ENCODE measurements at places on chromosomes 2 and 18.

GRCh38 chr2:236738896-236739295 is 169.3 kb downstream of the ACKR3 start:
- DNase-seq: no peak

GRCh38 chr18:34809451-34810072 is 99.5 kb downstream of the DTNA start:
- DNase-seq: no peak

DNA sequence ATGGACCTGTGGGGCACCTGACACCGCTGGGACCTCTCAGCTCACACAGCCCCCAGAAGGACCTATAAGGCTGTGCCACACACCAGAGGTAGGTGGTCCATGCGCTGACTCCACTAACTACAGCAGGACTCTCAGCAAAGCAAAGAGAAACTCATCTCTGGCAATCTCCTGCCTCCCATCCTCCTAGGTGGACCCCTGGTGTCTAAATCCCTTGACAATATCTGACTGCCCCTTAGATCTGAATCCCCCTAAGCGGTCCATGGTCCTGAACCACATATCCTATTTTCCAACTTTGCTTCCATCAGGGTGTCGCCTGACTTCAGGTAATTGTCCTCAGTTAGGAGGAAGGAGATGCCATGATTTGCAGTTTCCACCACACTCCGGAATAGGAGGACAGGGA is 282.6 kb downstream of the MYT1L start:
- no peak for DNase-seq

GRCh38 chr2:161992531-161992930 is 81.5 kb downstream of the DPP4 start:
- DNase-seq: peak; percentile 43

GRCh38 chr18:44786688-44787087 is 106.0 kb downstream of the SETBP1 start:
- DNase-seq: no peak

GRCh38 chr18:23143016-23143814 is 7.9 kb downstream of the CABLES1 start:
- DNase-seq: no peak

DNA sequence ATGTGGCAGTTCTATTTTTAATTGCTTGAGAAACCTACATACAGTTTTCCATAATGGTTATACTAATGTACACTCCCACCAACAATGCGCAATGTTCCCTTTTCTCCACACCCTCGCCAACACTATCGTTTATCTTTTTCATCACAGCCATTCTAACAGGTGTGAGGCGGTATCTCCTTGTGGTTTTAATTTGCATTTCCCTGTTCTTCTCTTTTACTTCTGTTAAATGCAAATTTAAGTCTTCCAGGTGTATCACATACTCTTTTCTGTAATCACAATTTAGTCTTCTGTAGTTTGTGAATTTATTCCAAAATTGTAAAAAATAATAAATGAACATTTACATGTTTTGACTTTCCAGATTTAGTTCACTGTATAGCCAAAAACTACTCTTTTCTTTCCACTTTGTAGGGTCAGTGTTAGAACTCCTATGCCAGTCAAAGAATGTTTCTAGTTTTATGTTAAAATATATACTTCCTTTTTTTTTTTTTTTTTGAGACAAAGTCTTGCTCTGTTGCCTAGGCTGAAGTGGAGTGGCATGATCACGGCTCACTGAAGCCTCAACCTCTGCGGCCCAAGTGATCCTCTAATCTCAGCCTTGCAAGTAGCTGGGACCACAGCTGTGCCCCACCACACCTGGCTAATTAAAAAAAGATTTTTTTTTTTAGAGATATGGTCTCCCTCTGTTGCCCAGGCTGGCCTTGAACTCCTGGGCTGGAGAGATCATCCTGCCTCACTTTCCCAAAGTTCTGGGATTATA is 15.4 kb upstream of the ACYP2 start:
- no peak for DNase-seq

DNA sequence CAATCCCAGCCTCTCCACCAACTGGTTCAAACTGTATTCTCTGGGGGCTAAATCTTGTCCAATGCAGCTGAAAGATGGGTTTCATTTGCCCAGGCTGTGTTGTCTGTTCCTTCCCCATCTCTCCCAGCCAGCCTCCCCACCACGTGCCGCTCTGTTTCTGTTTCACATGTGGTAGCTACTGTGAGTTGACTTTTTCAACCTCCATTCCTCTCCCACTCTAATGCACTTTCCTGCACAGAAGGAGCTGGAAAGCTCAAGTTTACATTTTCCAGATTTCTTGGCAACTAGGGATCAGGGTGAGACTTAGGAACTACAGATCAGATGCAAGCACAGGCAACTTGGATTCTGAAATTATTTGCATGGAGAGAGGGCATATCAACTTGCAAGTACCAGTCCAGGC is 19.0 kb upstream of the NPAS2 start:
- DNase-seq: no peak

- no peak for DNase-seq
Measured at GRCh38 chr2:136204971-136205370, 87.0 kb upstream of the CXCR4 start.

- DNase-seq: peak; percentile 12
Measured at GRCh38 chr2:69054431-69054830, 41.5 kb downstream of the ANTXR1 start.

DNA sequence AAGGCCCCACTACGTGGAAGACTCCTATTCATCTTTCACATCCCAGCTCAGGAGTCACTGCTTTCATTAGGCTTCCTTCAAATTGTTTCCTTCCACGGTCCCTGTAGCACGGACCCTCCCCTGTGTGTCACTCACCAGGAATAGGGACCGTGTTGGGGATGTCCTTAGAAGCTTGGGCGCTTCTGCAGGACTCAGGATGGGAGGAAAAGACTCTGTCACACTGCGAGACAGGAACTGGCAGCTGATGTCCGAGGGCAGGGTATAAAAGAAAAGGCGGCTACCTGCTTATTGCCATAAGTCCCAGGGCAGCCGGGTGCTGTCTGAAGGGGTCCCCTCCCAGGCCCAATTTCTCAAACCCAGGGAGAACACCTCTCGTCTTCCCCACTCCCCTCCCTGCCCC is 79.1 kb downstream of the BCL2L11 start:
- DNase-seq: no peak

GRCh38 chr2:168233726-168234406 is 13.5 kb downstream of the STK39 start:
- DNase-seq: no peak

DNA sequence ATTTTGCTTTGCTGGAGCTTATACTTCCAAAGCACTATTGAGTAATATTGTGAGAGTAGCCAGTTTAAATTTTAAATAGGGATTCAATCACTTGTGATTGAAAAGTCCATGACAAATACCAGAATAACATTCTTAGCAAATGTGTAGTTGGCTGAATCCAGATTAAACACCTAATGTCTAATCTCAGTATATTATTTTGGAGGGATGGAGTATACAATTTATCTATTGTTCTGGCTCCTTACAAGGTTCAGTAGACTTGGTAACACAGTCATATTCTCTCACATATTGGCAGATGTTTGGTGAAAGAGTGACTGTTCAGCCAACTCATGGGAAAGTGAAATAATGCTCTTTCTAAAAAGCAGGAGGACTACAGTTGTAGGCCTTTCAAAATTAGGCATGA is 2.2 kb downstream of the UGT1A9 start:
- DNase-seq: no peak

GRCh38 chr2:67050622-67051021 is 346.5 kb upstream of the ETAA1 start:
- no peak for DNase-seq

DNA sequence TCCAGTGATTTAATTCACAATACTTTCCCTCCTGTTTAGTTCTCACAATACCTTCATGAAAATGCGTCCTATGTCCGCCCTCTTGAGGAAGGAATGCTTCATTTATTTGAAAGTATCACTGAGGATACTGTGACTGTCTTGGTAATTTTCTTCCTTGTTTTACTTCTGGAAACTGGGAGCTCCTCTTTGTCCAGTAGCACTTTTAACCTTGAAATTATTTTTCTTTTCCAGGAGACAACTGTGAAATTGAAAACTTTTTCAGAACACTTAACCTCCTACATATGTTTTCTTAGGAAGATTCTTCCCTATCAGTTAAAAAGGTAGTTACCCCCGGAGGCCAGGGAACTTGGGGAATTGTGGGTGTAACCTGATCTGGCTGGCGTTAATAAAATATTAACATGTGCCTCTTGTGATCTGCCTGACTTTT is 58.9 kb upstream of the STON1 start:
- DNase-seq: no peak

DNA sequence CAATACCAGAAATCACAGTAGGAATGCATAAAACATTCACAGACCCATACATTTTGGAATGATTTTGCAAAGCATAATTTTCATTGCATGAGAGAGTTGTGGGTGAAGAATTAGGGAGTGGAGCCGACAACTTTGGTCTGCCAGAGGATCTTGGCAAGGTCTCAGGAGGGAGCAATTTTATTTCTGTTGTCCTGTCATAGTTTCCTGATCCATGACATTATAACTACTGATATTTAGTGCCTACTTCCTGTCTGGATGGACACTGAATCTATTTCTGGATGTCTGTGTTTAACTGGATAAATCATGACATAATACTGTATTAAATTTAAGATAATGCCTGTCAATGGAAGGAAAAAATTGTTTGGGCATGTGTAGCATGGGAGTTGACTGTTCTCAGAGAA is 2.4 kb downstream of the ITGA4 start:
- DNase-seq: no peak

GRCh38 chr2:197170208-197170607 is 140.4 kb downstream of the ANKRD44 start:
- DNase-seq: no peak

- DNase-seq: no peak
Measured at GRCh38 chr2:134745023-134745422, 26.2 kb upstream of the TMEM163 start.

DNA sequence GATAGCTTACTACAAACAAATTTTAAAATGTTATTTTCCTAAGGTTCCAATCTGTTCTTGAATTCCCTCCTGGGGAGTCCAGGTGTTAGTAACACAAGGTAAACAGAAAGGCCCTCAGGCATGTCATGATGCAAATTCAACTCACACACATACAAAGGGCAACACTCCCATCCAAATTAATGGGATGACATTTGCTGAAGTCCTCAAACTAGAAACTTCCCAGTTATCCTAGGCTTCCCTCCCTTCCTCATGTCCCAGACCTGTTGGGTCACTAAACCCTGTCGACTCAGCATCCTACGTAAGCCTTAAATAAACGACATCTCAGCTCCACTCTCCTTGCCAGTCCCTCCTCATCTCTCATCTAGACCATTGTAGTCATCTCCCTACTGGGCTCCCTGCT is 85.1 kb downstream of the GREB1L start:
- no peak for DNase-seq

- no peak for DNase-seq
Measured at GRCh38 chr2:241733391-241734207, 831 bp upstream of the D2HGDH start.

DNA sequence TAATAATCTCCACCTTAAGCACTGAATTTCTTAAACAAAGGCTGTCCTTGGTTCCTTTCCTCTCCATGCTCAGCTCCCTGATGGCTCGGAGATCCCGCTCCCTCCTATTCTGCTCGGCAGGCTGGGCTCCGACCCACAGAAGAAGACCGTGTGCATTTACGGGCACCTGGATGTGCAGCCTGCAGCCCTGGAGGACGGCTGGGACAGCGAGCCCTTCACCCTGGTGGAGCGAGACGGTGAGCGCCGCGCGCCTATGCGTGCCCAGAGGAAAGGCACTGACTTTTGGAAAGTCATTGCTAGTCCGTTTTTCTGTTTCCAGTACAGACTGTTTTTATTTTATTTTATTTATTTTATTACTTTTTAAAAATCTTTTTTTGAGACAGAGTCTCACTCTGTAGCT is 9.6 kb downstream of the CNDP2 start:
- no peak for DNase-seq

DNA sequence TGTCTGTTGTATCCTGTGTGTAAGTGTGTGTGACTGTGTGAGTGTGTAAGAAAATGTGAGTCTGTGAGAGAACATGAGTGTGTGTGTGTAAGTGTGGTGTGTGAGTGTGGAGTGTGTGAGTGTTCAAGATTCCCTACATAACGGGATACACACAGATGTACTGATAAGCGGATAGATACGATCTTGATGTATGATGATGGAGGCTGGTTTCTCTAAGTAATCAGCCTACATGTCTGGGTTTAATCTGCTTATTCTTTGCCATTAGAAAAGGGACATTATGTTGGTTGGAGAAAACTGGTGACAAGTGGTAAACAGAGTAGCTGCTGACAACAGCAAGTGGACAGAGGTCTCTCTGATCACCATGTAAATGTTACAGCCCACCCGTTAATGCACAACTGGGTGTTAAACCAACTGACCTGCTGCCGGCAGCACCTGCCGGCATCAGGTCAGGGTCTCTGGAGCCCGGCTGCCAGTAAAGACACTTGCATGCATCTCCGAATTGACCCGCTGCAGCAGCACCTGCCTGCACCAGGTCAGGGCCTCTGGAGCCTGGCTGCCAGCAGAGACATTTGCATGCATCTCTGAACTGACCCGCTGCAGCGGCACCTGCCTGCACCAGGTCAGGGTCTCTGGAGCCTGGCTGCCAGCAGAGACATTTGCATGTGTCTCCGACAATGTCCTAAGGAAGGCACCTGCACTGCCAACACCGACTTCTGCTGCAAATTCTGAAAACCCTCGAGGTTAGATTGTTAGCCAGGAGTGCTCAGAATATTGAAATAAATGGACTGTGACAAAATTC is 87.5 kb downstream of the MBP start:
- no peak for DNase-seq

- DNase-seq: no peak
Measured at GRCh38 chr2:3433339-3433699, 53.8 kb downstream of the TRAPPC12 start.

DNA sequence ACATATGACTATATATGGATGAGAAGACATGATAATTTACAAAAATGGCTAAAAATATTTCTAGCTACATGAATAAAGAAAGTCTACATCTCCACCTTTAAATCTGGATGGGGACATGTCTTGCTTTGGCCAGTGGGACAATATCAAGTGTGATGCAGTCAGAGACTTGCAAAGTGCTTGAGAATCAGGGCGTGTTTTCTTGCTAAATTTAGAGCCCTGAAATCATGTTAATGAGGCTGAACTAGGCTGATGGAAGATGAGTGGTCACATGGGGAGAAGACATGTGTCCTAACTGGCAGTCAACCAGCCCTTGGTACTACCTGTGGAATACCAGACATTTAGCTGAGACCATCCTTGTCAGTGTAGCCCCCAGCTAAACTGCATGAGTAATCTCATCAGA is 278.5 kb upstream of the RGPD4 start:
- DNase-seq: no peak

- no peak for DNase-seq
Measured at GRCh38 chr2:126787289-126787688, 111.4 kb upstream of the TEX51 start.
